ENCODE measurements at places on chromosomes 11 and 22.
A peak's percentile ranks its signal among the peaks of the same experiment; 100 is the strongest.

- no peak for DNase-seq
Measured at GRCh38 chr11:111833524-111833923, 37.9 kb downstream of the ALG9 start.

DNA sequence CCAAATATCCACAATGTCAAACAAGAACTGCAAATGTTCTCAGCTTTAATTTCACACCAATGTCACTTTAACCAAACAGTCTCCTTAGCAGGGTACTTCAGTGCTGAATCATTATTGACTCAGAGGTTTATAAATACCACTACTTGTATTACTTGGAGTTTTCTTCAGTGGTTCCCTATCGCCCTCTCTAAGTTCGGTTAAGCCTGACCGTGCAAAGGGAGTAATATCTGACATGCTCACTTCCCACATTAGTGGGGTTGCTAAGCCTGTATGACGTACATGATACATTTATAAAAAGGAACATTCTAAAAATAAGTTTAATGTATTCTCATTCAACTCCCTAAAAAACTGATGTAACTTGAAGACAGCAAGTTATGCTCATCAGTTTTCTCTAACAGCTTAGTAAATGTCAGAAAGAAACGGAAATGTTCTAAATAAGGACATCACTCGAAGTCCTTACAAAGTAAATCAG is 93.1 kb upstream of the ZC3H12C start:
- peak; percentile 62 for DNase-seq

GRCh38 chr22:45932071-45932470 is 44.9 kb downstream of the WNT7B start:
- DNase-seq: no peak

- DNase-seq: no peak
Measured at GRCh38 chr11:45500451-45500850, 165.0 kb downstream of the CHST1 start.

DNA sequence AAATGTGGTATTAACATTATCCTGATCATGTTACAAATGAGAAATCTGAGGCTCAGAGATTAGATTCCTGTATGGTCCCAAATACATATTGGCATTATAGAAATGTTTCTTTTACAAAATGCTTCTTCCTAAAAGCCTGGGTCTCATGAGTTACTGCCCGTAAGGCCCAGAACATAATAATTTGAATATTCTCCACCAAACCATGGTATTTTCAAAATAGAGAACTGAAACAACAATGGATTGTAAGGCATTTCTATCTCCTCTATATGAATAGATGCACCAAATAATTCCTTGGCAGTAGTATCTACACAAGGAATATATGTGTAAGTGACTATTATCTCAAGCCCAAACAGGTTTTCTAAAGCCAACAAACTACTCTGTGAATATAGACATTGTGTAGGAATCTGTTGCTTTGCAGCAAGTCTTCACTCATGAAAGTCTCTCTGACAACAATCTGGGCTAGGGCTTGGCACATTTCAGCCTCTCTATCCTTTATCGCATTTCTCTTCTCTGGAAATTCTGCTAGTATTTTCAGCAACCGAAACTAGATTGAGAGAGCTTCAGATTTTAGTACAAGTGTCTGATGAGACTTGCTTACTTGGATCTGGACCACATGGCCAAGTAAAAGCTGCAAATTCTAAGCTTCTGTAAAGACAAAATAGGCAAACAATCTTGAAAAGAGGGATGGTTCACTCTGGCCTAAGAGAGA is 112.8 kb upstream of the ARHGAP20 start:
- DNase-seq: no peak

DNA sequence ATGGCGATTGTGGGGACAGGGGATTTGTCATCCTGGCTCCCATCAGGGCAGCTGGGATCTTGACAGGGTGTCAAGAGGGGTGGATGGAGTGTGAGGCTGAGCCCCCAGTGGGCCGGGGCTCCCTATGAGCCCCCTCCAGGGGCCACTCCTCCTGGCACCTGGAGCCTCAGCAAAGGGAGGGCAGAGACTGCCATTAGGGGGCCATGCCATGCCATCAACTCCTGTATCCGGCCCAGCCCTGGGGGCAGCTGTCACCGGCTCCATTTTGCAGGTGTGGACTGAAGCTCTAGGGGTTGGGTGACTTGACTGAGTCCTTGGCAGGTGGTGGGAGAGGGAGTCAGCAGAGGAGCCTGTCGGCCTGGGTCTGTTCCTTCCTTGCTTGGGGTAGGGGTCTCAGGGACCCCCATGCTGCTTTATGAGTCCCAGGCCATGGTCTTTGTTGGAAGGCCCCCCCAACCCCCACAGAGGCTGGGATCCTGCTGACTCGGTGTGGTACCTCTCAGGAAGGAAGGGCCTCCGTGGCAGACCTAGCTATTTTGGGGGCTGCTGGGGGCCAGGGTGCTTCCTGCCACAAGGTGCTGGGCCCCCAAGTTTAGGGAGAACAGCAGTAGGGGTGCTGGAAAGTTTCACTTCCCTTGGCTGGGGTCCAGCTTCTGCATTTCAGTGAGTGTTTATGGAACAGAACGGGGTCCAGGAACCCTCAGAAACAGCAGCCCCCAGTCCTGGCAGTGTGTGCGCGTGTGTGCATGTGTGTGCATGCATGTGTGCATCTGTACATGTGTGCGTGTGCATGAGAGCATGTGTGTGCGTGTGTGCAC is 1.5 kb downstream of the ACY3 start:
- no peak for DNase-seq

GRCh38 chr11:17724020-17724908 is 4.9 kb downstream of the MYOD1 start:
- DNase-seq: no peak

GRCh38 chr11:35173011-35173511 is 34.1 kb downstream of the CD44 start:
- no peak for DNase-seq

GRCh38 chr22:30041475-30041874 is 38.8 kb upstream of the HORMAD2 start:
- no peak for DNase-seq

GRCh38 chr11:111814557-111815320 is 48.5 kb upstream of the PPP2R1B start:
- peak; percentile 85 for DNase-seq

DNA sequence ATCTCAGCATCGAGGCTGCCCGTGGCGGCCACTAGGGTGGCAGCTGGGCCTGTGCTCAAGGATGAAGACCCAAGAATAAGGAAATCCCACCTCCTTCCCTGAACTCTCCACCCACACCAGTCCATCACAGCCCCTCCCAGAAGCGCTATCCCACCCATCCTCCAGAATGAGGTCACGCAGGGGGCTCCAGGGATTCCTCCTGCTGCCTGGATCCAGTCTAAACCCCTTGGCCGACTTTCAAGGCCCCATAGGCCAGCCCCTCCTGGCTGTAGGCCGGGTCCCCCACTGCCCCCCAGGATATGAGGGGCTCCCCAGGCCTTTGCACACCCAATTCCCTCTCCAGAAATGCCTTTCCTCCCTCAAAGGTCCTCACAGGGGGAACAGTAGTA is 19.0 kb upstream of the SCGB1A1 start:
- no peak for DNase-seq

GRCh38 chr11:59114344-59114743 is 7.3 kb downstream of the FAM111B start:
- DNase-seq: no peak

GRCh38 chr11:2781408-2782274 is 81.8 kb upstream of the KCNQ1OT1 start:
- no peak for DNase-seq

GRCh38 chr11:91373497-91373896 is 851.1 kb upstream of the FAT3 start:
- DNase-seq: no peak

DNA sequence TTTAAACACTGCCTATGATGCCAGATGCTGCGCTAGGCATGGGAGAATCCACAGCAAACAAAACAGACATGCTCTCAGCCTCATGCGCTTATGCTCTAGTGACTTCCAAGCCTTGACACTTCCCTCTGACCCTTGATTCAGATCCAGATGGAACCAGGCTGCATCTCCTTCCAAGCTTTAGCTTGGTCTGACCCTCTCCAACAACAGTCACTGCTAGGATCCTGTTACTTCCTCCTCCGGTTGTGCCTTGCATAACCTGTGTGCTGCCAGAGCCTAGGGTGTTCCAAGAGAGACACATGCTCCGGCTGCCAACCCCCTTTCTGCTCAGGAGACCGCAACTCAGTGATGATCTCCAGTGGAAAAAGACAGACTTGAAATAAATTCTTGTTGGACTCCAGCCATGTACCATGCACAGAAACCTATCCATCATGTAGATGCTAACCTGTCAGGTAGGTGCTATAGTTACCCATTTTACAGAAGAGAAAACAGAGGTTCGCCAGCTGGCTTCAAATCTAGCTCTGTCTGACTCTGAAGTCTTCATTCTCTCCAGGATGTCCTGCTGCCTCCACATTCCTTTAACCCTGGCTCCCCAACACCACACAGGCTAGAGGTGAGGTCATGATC is 136.3 kb upstream of the TEAD1 start:
- DNase-seq: no peak

GRCh38 chr11:103936059-103936458 is 100.4 kb upstream of the DDI1 start:
- no peak for DNase-seq

DNA sequence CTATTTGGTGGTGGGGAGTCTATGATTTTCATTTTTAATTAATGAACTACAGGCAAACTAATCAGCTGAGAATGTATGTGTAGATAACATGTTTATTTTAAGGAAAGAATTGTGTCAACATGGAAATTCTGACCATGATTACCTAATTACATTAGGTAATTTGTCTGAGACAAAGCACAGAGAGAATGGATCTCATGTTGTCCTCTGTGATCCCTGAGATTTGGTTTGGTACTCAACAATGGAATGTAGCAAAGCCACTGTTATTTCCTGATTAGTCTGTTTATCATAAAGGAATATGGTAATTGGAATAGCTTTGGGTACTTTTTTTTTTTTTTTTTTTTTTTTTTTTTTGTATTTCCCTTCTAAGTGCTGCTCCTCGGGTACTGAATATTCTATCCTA is 718.8 kb upstream of the ARHGAP42 start:
- no peak for DNase-seq

GRCh38 chr22:50606165-50606945 is 5.8 kb downstream of the MAPK8IP2 start:
- DNase-seq: no peak

DNA sequence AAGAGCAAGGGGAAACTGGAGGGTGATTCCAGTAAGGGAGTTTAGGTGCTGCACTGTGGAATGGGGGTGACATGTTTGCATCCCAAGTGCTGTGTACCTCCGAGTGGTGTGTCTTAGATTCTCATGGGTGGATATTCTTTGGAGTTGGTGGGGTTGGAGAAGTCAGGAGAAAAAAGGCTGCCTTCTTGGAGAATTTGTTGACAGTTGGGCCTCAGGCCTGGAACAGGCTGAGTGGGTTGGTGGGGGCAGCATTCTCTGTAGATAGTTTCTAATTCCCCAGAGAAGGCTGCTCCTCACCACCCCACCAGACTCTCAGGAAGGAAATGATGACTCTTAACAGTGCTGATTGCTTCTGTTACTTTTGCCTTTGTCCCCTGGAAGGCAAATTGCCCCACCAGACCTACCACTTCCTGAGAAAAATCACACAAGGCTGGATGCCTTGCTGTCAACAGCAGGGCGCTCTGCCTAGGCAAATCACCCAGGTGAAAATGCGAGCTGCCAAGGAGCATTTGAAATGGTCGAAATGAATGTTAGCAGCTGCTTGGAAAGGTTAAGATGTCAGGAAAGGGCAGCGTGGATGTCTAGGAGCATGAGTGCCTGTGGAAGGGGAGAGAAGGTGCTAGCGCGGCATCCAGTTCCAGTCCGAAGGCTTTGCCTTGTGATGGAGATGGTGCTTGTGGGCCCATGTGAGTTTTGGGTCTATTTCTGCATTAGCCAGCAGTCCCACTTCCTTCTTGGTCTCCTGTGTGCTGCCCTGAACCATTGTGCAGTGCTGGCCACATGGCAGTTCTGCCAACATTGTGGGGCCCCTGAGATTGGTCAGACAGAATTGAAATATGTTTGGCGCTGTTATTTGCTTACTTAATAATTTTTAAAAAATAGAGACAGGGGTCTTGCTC is 29.7 kb upstream of the SORL1-AS1 start:
- no peak for DNase-seq

DNA sequence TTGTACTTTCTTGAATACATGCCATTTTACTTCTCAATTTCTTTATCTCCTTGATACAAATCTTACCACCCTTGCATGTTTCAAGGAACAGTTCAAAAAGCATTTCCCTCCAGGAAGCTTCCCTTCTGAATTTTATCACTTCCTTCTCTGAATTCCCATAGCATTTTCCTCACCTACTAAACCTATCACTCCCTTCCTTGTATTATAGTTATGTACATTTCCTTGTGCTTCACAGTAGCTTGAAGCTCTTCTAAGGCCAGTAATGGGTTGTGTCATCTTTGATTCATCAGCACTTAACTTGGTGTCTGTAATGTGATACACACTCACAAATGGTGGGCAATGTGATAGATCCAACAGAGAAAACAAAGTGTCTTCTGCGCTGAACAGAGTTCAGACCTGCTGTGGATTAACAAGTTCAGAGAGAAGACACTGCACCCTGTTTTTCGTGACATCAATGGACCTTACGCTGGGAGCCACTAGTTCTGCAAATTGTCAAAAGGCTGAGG is 127.5 kb downstream of the CCDC81 start:
- no peak for DNase-seq

GRCh38 chr11:46361283-46362155 is 14.3 kb downstream of the DGKZ start:
- DNase-seq: no peak

DNA sequence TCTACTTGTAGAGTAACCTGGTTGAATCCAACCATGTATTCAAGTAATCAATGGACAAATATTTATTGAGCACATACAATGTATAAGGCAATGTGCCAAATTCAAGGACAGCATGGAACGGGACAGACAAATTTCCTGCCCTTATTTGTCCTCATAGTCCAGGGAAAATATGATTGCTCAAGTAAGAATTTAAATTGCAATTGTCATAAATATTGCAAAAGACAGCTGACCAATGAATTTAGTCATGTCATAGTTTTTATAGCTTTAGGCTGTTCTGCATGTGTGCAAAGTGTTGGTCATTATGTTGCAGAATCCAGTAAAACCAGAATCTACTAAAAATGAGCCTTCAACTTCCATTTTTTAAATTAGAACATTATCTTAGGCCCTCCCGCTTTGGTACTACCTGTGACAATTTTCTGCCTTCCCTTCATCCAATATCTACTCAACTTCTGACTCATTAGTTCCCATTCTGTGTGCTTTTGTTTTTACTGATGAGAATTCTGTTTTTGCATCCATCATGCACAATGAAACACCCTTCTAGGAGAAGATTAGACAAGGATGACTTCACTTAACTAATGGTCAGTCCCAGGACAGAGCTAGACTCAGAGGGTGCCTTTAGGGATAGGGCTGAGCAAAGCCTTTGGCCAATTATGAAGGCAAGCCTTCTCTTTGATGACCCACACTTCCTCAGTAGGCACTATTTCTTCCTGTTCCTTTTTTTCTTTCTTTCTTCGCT is 45.8 kb upstream of the FIBIN start:
- DNase-seq: no peak
